ENCODE measurements at places on chromosomes 6 and 20. TPM values are rescaled to one million over a fixed set of nuclear protein-coding genes. Genes with fewer than 3 reads are reported as not detected.

The SLC22A16 gene
- not detected for total RNA-seq

The COL11A2 gene
- 1.4 TPM for total RNA-seq

DNA sequence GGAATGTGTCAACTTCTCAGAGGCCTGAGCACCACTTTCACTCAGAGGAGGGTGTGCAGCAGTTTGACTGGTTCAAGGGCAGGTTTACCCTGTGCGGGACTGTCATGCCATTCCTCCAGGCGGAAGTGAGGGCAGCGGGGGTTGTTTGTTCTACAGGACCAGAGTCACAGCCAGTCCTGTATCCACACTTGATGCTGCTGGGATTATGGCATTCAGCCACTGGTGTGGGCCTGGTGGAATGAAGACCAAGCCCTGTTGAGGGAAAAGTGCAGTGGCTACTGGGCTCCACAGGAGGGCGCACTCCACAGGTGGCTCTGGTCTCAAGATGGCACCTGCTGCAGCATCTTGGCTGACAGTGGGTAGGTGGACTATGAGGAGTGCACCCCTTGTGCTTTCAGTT, 14.8 kb downstream of the SEMG2 start:
- no peak for DNase-seq

DNA sequence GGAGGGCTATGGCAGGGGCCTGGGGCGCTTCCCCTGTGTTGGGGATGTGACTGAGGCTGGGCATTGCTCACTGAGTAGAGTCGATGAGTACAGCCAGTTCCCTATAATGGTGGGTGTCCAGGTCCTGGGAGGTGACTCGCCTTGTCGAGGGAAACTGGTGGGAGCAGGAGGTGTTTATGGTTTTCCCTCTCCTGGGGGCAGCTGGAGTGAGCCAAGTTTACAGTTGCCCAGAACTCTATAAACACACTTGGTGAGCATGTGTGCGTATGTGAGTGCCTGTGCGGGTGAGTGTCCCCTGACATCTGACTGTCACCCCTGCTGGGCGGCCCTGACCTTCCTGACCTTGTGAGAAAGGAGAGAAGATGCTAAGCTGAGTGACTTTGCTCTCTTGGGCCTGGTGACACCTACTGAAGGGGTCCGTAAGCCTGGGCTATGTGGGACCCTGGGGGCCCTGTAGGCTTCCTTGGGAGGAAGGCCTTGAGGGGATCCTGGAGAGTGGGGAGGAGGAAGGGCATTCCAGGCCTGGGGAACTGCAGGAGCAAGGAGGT, 65.9 kb downstream of the VEGFA start:
- no peak for DNase-seq

- DNase-seq = peak; percentile 84
These were observed 133.3 kb downstream of the ELOVL4 start for GRCh38 chr6:79813854-79814709.

GRCh38 chr6:63708631-63709030, 73.0 kb downstream of the PHF3 start:
- no peak for DNase-seq

- DNase-seq = no peak
These were observed 411.8 kb downstream of the SYNE1 start for GRCh38 chr6:152225241-152225934.

DNA sequence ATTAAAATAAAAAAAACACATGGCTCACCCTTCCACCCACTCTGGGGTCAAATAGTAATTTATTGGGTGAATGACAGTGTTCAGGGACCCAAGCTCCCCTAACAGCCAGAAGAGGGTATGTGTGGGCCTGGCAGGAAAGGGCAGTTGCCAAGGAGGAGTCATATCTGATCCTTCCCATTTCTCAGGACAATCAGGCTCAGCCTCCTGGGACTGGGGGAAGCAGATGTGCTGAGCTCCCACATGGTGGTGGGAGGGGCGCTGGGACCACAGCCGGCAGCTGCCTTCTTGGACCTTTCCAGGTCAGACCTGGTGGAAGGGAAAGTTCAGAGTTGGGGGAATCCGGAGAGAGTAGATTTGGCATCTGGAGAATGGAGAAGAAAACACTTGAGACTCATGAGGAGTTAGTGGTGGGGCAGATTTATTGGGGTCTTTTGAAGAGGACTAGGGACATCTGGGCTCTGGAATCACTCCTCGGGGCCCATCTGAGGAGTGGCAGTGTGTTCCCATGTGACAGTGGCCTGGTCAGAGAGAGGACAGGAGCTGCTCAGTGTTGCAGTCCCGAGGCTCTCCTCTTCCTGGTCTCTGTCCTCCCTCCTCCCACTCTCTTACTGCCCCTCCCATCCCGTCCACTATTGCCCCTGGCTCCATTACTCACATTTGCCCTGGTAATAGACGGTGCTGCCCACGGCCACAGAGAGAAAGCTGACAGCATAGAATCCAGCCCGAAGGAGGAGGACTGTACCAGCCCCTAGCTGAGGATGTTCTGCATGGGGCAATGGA, 3.0 kb downstream of the LST1 start:
- no peak for DNase-seq

DNA sequence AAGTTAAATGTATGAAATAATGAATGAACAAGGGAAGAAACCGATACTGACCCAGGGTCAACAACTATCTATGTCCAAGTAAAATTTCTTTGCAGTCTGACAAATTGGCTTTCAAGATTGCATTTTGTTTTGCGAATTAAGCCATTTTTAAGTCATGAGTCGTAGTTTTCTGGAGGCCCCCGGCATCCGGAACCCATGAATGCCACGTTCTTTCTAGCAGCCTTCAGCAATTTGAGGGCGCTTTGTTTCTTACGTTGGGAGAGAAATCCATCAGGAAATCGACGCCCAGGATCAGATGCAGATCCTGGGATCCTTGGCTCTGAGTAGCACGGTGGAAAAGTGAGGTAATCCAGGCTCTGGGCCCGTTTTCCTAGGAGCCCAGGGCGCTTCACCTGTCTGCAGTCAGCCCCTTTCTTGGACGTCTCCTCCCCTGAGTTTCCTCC, 309 bp upstream of the ABRACL start:
- no peak for DNase-seq

- DNase-seq = no peak
These were observed 430.3 kb upstream of the SULF2 start for GRCh38 chr20:48215536-48215935.

DNA sequence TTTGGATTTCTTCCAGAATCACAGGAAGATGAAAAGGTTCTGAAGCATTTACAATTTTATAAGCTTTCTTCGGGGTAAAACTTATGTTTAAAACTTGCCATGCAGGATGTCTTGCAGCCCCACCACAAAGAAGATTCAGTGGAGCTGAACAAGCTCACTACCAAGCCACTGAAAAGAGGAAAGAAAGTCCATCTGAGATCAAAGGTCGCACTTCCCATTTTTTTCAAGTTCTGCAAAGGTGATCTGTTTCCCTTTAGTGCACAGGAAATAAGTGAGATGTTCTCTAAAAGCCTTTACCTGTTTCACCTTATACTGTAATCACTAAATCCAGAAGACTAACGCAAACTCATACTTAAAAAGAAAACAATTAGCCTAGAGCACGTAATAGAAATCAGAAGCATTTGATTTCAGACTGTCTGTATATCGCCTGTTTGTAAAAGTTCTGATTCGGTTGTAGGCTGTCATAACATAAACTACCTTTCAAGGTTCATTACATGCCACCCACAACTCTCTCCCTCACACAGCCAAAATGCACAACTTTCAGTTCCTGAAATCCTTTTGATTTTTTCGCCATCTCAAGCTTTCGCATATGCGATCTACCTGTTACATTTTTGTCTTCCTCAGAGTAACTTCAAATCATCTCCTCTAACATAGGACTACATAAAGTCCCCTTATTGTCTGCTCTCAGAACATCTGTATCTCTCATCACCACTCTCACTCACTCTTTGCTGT, 1.8 kb downstream of the ECHDC1 start:
- DNase-seq = no peak

DNA sequence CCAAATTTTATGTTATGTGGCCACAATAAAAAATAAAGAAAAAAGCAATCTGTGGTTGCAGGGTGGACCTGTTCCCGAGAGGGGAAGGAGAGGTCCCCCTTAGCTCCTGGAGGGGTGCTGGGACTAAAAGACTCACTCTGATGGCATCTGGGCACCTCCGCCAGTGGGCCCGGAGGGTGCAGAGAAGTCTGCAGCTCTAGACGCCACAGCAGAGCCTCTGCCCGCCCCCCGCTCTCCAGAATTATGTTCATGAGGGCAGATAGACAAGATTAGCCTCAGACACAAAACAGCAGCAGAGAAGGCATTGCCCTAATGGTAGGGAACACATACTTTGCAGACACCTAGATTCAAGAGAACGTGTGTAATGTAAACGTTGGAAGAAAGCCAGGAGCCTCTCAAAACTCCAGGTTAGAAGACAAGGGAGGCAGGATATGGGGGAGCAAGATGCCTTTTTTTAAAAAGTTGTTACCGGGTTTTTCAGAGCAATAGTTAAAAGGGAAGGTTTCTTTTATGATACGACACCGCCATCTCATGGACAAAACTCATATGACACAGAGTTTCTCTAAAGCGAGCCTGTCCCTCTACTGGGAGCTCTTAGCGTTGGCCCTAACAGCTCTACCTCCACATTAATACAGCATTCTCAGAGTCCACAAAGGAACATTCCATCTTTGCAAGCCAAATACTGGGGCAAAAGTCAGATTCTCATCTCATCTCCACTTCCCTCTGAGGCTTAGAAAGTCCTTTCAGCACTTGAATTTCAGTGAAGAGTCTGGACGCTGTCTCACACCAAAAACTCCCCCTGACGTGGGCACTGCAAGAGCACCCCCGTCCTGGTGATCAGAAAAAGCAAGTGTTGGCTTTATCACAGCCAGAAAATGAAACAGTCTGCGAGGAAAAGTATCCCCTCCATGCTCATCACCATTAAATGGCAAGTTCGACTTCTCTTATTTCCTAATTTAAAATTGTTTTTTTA, 47.2 kb downstream of the FOXF2 start:
- peak; percentile 63 for DNase-seq

- DNase-seq = peak; percentile 10
These were observed 44.2 kb upstream of the CCR6 start for GRCh38 chr6:167078745-167079144.

- DNase-seq = peak; percentile 32
These were observed 2.3 kb downstream of the BMP6 start for GRCh38 chr6:7727946-7728854.

All from activated naive CD4-positive, alpha-beta T cell treated with anti-CD3 and anti-CD28 coated beads for 36 hours (primary cell).